ENCODE measurements at places on chromosomes 16 and 17. TPM values are rescaled to one million over a fixed set of nuclear protein-coding genes. Genes with fewer than 3 reads are reported as not detected.

CD7 gene
- not detected for total RNA-seq

CCR7 gene
- total RNA-seq = not detected

RHBDL1 gene
- total RNA-seq = 0.38 TPM

FAM117A gene
- 7.6 TPM for total RNA-seq

ZNF213 gene
- 5.6 TPM for total RNA-seq

ZFP3 gene
- total RNA-seq = 2.0 TPM

CHD9NB gene
- 0.38 TPM for total RNA-seq

VTN gene
- not detected for total RNA-seq

TPPP3 gene
- total RNA-seq = not detected

NACA2 gene
- not detected for total RNA-seq

Measured in vein endothelial cell (primary cell).